ENCODE measurements at places on chromosomes 4 and X. TPM values are rescaled to one million over a fixed set of nuclear protein-coding genes. Genes with fewer than 3 reads are reported as not detected.

The GPR34 gene
- 12.8 TPM for polyA plus RNA-seq

The HSFX2 gene
- polyA plus RNA-seq = not detected

The ENOX2 gene
- polyA plus RNA-seq = 21.2 TPM

The FGB gene
- 5.5 TPM for polyA plus RNA-seq

The NALF2 gene
- polyA plus RNA-seq = 0.79 TPM

Measured in left renal pelvis (tissue), 4 donors.